ENCODE measurements at places on chromosomes 13 and 19.

- DNase-seq: no peak
These were observed 87.3 kb upstream of the ABCC4 start for GRCh38 chr13:95388420-95389079.

- no peak for DNase-seq
These were observed 20.0 kb upstream of the POSTN start for GRCh38 chr13:37618554-37618953.

DNA sequence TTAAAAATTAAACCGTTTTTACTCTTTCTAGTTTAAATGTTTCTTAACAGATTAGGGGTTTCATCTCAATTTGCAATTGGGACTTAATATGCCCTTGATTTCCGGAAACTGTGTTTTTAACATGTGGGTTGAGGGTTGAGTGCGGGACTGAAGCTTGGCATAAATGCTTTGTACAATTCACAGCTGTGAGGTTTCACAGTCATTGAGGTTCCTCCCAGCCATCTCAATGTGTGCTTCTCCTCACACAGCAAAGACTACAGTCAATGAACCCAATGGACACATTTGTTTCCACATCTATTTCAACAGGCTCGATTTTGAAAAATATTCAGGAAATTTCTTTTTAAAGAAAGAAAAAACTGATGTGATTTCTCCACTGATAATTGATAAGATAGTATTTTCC lies 328.6 kb downstream of the TBC1D4 start:
- DNase-seq: no peak

DNA sequence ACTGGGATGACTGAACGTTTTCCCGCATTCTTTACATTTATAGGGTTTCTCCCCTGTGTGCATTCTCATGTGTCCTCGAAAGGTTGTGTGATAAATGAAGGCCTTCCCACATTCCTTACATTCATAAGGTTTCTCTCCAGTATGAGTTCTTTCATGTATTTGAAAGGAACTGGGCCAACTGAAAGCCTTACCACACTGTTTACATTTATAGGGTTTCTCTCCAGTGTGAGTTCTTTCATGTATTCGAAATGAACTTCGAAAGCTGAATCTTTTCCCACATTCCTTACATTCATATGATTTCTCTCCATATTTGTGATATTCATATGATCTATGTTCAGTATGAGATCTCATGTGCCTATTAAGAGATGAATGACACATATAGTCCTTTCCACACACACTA lies 19.4 kb downstream of the ZNF709 start:
- no peak for DNase-seq

DNA sequence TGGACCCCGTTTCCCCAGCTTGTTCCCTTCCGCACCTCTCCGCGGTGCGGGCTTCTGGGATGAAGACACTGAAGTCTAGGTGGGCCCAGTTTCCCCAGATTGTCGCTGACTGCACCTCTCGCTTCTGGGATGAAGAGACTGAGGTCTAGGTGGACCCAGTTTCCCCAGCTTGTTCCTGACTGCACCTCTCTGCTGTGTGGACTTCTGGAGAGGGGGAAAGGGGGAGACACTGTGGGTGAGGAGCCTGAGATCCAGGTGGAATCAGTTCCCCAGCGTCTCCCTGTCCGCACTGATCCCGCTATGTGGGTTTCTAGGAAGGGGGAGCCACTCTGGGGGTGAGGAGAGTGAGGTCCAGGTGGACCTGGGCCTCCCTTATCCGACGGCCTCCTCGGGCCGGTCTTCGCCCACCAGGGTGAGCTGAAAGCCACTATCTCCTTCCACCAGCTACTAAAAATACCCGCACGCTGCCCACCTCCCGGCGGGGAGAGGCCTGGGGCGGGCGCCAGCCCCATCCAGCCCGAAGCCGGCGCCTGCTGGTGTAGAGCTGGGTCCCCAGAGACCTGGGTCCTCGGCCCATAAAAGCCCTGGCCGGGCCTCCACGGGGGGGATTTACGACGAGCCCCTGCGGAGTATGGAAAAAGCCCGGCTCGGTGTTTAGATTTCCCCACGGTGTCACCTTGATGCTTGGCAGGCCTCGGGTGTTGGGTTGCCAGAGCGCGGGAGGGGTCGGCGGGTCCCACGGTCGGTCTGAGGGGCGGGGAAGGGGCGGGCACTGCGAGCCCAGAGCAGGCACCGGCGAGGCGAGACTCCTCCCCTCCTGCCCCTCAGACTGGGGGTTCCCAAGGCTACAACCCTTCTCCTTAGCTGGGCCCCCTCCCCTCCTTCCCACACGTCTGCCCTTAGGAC lies 10.6 kb downstream of the FUT6 start:
- DNase-seq: no peak

GRCh38 chr13:41827507-41828213 lies 133.2 kb downstream of the VWA8 start:
- peak; percentile 5 for DNase-seq

DNA sequence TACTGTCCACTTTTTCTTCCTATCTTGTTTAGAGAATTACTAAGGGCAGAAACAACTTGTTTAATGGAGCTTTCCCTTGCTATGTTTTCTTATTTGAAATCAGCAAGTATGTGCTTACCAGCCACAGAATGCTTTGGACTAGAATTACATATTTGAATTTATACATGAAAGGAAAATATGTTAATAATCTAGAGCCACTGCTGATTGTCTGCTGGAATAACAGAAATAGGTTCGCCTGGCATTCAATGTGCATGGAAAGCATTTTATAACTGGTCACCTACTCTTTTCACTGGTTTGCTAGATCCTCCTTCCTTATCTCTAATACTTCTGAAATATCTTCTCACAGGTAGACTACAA lies 8.0 kb downstream of the EFNB2 start:
- no peak for DNase-seq

- DNase-seq: no peak
These were observed 40.8 kb upstream of the CEACAM21 start for GRCh38 chr19:41535029-41535622.

Measured in 8988T (cell line).